Stimulated activated CD4-positive, alpha-beta T cell treated with anti-CD3 and anti-CD28 coated beads, TNF-alpha, amount 100 ng/mL, for 1 hour (primary cell): ENCODE measurements at places on chromosomes 2 and 18.

DNA sequence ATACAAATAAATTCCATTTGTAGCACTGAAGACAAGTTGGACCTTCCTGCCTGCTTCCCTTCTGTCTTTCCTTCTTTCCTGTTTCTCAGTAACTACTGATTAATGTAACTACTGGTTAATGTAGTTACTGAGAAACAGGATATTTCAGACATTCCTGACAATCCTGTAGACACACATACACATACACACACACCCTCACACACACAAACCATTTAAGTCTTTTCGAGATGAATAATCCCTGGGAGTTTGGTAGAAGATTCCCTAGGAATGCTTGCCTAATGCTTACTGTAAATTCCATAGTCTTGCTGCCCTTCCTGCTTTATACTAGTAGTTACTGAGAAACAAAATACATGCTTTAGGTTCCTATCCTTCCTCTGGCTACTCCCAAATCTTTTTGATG, 83.9 kb downstream of the PIK3C3 start:
- DNase-seq = no peak

GRCh38 chr2:4420032-4420431, 716.7 kb downstream of the DCDC2C start:
- DNase-seq = no peak

DNA sequence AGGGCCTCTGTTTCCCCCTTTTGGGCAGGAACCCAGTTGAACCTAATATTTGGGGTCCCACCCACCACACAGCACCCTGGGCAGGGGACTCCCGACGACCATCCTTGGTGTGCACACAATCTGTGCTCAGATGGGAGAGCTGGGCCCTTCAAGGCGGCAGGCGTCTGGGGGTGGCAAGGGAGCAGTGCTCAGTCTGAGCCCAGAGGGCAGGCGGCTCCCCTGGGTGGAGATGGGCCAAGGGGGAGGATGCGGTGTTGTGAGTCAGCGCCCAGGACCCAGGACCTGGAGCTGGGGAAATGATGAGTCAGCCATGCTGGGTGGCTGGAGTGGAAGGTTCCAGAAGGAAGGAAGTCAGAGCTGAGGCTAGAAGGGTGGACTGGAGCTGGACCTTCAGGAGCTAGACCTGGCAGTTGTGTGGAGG, 3.8 kb downstream of the PROM2 start:
- DNase-seq = no peak

DNA sequence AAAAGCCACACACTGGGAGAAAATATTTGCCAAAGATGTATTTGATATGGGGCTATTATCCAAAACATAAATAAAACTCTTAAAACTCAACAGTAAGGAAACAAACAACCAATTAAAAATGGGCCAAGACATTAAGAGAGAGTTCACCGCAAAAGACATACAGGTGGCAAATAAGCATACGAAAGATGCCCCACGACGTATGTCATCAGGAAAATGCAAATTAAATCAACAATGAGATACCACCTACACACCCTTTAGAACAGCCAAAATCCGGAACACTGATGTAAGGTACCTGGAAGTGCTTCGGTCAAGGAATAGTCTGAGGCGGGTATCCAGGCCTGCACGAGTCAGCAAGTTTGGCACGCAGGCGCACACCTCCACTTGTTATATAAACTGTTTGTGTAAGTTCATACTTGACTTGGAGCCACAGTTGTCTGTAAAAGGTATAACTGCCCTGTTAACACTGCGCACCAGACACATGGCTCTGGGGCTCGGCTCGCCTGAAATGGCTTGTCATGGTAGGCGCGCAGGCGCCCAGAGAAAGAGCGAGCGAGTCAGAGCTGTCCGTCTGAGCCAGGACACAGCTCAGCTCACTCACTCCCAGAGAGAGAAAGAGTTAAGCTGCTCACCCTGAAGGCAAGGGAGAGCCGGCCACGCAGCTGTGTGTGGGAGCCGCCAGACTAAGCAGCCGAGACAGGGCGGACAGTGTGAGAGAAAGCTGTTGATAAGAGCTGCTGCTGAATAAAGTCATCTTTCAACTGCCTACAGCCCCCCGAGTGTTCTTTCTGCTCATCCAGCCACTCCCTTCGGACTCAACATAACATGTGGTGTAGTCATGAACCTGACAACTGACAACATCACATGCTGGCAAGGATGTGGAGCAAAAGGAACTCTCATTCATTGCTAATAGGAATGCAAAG, 87.3 kb downstream of the HNRNPLL start:
- DNase-seq = no peak

- DNase-seq = no peak
These were observed 49.4 kb downstream of the TSPYL6 start for GRCh38 chr2:54206596-54206995.

- DNase-seq = no peak
These were observed 56.0 kb downstream of the NBEAL1 start for GRCh38 chr2:203070701-203071100.

DNA sequence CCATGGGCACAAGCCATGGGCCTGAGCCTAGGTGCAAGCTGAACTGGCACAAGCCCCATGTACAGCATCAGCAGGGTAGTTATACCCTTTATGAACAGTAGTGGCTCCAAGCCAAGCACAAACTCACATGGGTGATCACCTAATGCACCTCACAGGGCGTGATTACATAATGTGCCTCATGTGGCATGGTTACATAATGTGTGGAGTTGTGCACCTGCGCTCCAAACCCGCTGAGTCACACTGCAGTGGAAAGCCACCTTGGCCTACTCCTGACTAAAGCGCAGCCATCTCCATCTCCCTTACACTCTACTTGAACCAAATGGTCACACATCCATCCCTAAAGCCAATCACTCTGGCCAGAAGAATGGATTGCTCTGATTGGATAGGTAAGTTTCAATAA, 279.7 kb downstream of the MBD2 start:
- DNase-seq = no peak

GRCh38 chr2:218876562-218877219, 4.0 kb upstream of the WNT10A start:
- peak; percentile 63 for DNase-seq

GRCh38 chr18:42931491-42931890, 184.0 kb downstream of the RIT2 start:
- DNase-seq = no peak

- DNase-seq = no peak
These were observed 66.0 kb upstream of the MGAT4A start for GRCh38 chr2:98796775-98797544.

GRCh38 chr2:172096626-172097547, 5.8 kb downstream of the DLX2 start:
- DNase-seq = no peak

GRCh38 chr2:239047861-239048260, 200.0 kb downstream of the TWIST2 start:
- no peak for DNase-seq

DNA sequence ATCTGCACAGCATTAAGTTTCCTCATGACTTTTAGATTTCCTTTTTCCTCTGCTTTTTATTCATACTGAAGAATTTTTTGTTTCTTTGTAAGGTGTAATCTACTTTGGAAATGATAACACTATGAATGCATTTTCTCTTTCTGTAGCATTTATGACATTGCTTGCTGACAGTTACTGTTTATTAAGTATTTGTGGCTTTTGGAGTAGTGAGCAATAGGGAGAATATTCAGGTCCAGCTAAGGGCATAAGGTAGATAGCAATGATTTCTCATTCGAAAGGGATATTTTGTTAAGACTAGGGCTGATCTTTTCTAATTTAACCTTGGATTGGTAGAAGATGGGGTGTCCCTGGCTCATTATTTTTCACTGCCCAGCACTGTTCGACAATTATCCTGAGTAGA, 80.3 kb downstream of the XRCC5 start:
- DNase-seq = no peak

DNA sequence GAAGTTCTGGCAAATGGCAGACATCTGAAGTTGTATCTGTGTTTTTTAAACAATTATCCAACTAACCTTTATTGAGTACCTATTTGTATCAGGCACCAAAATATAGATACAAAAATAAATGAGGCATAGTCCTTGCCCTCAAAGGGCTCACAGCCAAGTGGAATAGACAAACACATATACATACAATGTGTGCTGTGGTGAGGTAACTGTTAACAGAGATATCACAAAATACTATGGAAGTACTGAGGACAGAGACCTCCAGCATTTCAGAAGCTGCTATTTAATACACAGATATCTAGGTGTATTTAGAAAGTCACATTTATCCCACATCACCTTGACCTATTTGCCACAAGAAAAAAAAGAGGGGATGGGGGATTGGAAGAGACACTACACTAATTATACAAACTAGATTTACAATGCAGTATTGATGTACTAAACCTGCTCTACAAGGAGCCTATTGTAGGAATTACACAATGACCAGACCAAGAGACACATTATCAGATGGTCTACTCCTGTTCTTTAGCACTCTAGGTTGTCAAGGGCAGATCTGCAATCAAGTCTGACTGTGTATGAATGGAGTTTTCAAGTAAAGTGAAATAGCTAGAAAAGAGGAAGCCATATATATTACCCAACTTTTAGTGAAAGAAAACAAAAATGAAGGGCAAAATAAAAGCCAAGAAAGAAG, 62.2 kb downstream of the SPIRE1 start:
- DNase-seq = no peak

DNA sequence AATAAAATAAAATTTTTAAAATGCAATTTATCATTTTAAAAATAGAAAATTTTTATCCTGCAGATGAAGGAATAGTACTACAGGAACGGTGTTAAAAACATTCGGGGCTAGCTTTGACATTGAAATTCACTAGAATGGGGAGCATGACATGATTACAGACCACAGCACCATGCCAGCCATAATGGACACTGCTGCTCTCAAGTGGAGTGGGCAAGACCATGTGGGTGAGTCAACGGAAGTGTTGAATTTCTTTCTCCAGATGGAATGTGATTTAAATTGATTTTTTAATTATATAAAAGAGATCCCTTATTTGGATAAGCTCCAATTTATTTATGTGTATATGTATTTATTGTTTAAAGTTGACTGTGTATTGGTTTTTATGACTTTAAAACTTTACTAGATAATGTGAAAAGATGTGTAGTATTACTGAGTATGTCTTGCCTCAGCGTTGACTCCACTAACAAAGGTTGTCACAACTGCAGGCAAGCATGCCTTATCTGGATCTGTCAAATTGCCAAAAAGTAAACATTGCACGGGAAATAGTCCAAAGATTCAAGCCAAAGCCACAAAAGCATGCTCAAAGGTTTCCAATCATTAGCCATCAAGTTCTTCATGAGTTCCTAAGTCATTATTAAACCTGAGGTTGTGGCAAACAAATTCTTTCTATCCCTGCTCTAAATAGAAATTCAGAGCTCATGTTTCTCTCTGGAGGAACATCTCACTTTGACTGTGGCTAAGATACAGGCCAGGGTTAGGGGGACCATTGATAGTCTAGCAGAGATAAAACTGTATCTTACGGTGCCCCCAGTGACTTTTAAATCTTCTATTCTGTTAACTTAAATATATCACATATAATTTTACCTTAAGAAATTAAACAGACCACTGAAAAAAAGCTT, 536.9 kb downstream of the TMX3 start:
- DNase-seq = no peak

DNA sequence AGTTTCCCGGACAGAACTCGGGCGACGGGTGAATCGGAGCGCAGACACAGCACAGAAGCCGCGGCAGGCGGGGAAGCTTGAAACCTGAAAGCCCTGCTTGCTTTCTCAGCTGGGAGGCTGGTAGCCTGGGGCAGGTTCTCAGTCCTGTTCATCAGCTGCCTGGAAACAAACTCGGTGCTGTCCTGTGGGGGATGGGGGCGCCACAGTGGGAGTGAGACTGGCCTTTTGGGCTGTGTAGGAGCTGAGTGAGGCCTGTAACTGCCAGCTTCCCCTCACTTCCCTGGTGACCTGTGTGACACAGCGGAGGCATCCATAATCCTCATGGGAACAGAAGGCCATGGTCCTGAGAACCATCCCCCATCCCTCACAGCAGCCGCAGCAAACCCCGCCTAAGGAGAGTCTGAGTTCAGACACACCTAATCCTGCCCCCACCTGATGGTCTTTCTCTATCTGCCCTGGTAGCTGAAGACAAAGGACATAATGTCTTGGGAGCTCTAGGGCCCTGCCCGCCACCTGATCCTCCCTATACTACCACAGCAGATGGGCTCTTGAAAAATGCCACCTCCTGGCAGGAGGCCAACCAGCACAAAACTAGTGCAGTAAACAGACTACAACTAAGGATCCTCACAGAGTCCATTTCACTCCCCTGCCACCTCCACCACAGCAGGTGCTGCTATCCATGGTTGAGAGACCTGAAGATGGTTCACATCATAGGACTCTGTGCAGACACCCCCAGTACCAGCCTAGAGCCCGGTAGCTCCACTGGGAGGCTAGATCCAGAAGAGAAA, 52.7 kb upstream of the LDLRAD4 start:
- no peak for DNase-seq

DNA sequence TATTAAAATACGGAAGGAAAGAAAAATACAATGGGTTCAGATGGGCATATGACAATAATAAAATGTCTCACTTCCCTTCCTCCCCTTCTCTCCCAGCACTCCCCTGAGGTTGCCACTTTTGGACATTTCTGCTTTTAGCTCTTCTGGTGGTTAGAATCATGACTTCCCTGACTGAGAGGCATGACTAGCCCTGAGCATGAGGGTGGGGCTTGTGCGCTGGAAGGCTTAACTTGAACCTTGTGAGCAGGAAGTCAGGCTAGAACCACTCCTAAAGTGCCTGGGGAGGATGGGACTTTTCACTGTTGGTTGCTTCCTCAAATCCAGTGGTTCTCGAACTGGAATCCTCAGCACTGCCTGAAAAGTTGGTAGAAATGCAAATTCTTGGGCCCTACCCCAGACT, 19.7 kb upstream of the ARHGAP25 start:
- DNase-seq = no peak

GRCh38 chr2:39658371-39658770, 7.3 kb upstream of the TMEM178A start:
- no peak for DNase-seq

GRCh38 chr2:135311268-135311667, 219.8 kb downstream of the ZRANB3 start:
- DNase-seq = no peak

DNA sequence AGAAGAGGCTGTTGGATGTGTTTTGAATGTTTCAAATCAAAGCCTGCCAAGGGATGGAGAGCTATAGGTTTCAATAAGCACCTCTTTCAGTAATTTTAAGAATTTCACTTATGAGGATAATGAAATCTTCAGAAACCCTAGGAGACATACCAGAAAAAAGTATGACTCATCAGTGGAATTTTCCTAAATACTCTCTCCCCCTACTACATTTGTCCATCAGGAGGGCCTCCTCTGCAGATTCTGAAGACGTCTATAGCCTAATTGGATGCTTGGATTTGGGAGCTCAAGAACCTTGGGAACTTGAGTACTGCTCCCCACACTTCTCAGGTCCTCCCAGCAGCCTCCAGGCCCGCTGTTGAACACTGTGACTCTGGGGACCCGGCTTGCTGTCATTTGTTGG, 374.3 kb downstream of the SLC4A3 start:
- DNase-seq = no peak

GRCh38 chr2:240451791-240452461, 16.5 kb downstream of the GPC1 start:
- no peak for DNase-seq

DNA sequence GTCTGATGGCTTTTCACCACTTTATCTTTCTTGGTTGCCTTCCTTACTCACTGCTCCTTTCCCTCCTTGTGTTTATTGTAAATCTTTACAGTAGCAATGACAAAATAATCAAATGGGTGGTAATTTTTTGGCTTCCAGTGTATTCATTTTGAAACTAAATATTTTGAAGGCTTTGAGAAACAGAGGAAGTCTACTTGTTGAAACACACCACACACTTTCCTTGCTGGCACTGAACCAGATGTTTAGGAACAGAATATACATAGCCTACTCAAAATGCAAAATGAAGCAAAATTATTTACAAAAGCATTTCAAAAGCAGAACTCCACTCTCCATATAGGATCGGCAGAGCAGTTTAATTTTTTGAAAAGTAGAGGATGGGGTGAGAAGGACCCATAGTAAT, 189.8 kb downstream of the LTBP1 start:
- no peak for DNase-seq
